Right renal pelvis (tissue), 4 donors: ENCODE measurements at places on chromosomes 16 and 17.

GRCh38 chr16:73036074-73036826 is 11.7 kb downstream of the ZFHX3 start:
- no peak for DNase-seq

DNA sequence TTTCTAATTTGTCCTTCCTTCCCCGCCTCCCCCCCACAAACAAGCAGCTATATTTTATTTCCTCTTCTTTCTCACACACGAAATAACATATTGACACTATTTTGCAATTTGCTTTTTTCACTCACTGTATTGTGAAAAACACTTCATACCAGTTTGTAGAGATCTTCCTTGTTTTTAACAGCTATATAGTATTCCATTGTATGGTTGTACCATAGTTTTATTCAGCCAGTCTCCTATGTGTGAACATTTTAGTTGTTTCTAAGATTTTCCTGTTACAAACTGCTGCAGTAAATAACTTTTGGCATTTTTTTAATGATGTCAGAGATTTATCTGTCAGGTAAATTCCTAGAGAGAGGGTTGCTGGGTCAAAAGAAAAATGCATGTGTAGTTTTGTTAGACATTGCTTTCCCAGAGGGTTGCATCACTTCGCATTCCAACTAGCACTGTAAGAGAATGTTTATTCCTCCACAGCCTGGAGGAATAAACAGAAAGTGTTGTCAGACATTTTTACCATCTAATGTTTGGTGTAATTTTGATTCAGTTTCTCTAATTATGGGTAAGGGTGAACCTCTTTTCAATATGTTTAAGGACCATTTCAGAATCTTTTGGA is 101.2 kb downstream of the MRTFB start:
- DNase-seq: no peak

DNA sequence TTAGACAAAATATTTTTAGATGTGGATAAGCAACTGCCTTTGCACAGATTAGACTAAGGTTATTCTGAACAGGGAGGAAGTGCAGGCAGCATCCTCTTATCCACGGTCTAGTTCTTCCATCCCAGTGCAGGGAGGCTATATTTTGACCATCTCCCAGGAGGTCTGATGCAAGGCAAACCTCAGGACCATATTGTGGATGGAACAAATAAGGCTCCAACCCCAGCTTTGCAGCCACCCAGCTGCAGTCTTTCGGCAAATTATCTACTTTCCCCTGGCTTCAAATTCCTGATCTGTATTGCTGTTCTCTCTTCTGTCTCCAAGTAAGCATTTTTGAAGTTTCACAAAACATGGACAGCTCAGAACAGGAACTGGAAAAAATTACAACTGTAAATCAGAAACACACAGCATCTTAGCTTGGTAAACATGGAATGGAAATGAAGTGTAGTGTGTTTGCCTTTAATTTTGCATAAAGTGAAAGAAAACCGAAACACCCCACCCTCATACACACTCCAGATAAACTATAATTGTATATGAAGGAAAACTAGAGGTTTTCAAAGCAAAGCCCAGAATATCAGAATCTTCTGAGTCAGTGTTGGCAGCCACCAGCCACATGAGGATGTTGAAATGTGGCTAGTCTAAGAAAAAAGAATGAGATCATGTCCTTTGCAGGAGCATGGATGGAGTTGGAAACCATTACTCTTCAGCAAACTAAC is 33.5 kb upstream of the MON1B start:
- no peak for DNase-seq

DNA sequence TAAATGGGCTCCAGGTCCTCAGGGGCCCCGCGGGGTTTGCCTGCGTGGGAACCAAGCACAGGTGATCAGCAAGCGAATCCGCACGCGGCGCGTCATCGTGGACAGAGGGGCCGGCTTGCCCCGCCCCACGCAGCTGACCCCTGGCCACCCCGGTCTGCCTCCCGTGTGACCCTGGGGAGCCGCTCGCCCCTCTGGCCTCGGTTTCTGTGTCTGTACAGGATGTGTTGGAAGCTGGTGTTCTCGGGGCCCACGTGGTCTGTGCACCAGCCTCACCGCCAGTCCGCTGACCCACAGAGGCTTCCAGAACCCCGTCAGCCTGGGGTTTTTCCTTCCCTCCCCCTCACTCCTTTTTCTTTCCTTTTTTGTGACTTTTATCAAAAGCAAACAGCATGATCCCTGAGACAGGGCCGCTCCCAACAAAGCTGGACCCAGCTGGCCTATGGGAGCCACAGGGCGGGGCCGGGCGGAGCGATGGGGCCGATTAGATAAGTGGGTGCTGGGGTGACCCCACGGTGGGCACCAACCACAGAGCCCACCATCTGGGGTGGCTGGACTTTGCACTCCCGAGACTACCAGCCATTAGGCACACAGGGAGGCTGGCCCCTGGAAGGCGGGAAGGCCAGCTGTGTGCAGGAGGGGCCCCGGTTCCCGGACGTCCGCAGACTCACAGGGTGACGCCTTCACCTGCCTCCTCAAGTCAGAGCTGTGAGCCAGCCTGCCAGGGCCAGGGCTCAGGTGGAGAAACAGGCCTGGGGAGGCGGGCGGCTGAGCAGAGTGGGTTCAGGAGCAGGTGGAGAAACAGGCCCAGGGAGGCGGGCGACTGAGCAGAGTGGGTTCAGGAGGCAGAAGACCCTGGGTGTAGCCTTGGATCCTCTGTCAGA is 56.0 kb downstream of the ZFPM1 start:
- DNase-seq: no peak

DNA sequence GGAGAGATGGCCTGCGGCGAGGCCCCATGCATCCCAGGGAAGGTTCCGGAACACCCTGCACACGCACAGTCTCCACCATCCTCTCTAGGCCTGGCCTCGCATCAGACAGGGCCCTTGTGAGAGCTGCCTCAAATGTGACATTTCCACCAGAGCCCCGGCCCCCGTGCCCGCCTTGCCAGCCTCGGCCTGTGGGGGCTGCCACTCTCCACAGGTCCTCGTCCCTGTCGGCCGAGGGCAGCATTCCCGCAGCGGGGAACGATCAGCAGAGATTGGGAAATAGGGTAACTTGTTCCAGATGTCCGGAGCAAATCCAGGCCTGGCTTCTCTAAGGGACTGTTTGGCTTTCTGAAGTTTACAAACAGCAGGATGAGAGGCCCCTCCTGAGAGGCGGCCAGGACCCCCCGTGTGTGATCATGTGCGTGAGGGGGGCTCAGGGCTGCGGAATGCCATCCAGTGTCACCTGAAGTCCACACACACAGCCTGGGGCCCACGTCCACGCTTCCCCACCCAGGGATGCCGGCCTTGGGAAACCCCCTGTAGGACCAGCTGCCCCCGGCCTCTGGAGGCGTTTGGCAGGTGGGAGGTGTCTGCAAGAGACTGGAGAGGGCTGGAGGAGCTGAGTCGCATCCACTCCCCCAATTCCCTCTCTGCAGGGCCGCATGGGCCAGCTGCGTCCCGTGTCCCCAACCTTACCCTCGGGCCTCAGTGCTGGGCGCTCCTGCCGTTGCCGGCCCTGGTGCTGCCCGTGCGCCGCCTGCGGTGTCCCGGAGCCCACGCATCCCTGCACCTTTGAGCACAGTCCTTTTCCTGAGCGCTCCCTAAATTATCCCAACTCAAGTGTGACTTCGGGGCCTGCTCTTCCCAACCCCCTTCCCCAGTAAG is 70.4 kb downstream of the ZDHHC7 start:
- no peak for DNase-seq

GRCh38 chr17:69501591-69502468 is 87.3 kb downstream of the MAP2K6 start:
- no peak for DNase-seq

DNA sequence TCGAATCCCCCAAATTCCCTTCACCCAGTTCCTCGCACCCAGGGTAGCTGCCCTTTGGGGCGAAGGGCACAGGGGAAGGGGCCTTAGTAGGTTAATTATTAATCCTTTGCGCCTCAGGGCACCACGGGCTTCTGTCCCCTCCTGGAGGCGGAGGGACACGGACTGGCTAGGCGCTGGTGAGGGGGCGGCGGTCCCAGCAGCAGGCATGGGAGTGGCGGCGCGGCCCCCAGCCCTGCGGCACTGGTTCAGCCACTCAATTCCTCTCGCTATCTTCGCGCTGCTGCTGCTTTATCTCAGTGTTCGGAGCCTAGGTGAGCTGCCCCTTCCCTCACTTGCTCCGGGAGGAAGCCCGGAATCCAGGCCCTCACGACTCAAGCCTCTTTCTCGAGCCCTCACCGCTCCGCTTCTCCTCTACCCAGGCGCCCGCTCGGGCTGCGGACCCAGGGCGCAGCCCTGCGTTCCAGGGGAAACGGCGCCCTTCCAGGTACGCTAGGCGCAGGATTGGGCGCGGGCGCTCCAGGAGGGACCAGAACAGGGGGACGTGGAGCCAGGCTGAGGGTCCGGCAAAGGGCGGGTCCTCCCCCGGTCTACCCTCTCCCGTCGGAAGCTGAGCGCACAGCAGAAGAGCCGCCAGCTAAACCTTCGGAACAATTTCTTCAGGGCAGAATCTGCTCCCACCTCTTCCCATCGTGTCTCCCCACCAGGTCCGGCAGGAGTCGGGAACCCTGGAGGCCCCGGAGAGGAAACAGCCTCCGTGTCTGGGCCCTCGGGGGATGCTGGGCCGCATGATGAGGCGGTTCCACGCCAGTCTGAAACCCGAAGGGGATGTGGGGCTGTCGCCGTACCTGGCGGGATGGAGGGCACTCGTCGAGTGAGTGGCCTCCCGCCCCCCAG is at the start of gene GLTPD2:
GLTPD2 (plus strand) TSS at position 158 of the 894 bp plus-strand sequence; CDS start at position 206, 48 bp downstream.
- no peak for DNase-seq
